ENCODE measurements at places on chromosomes 13 and 19.

DNA sequence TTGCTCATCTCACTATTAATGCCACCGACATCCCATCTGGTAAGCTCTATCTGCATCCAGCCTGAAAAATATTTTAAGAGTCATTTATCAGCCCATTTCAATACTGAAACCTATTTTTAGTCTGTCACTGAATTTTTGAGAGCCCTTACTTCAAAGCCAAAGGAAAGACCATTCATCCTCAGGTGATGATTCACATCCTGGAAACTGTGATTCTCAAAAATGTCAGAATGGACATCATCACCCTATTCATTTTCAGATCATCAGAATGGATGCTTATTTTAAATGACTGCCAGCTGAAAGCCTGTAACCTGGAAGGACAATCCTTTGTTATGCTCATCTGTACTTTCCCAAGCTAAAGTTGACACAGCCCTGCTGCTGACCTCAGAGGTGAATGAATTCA lies 27.0 kb downstream of the TNFSF11 start:
- no peak for DNase-seq

GRCh38 chr19:10454267-10454666 lies 33.9 kb downstream of the PDE4A start:
- no peak for DNase-seq

DNA sequence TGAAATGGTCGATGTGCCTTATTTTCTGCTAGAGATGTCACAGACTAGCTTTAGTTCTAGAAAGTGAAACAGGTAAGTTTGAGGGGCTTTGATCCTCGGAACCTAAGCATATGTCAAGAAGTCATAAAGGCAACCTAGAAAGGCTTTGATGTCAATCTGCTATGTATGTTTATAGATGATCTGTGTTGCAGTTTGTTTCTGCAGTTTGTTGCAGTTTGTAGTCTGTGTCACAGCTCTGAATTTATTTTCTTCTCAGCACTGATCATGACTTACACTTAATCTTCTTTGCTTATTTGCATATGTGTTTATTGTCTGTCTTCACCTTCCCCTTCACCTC lies 5.9 kb downstream of the LSM14A start:
- no peak for DNase-seq

GRCh38 chr19:37251308-37252229 lies 33.6 kb downstream of the ZNF383 start:
- peak; percentile 27 for DNase-seq

DNA sequence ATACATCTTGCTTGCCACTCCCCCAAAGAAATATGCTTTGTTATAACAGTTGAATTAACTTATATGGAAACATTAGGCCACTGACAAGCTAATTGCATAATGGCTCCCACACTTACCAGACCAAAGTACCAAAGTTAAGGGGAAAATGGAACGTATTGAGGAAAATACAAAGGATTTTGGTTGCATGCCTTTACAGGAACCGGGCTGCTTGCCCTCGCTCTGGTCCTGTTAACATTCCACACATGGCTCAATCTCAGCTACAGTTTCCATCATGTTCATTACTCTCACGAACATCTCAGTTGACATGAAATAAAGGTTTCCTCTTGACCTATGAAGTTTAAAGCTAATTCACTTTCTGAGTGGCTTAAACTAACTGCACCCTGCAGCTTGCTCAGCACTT lies 220.7 kb upstream of the RXFP2 start:
- DNase-seq: no peak

- DNase-seq: no peak
Observed at GRCh38 chr19:48613852-48614435, 932 bp downstream of the FAM83E start.

- DNase-seq: no peak
Observed at GRCh38 chr13:46641274-46642081, 88.5 kb downstream of the LRCH1 start.

DNA sequence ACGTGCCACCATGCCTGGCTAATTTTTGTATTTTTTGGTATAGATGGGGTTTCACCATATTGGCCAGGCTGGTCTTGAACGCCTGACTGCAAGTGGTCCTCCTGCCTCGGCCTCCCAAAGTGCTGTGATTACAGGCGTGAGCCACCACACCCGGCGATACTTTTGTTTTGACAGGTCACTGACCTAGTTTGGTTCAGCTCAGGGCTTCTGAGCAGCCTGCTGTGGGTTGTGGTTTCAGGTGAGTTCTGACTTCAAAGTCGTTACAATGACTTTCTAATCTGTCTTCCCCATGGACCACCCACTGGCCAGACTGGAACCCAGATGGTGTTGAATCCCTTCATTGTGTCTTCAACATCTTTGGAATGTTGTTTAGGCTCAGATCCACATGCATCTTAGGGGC lies 73.8 kb downstream of the TRPM4 start:
- DNase-seq: peak; percentile 60

DNA sequence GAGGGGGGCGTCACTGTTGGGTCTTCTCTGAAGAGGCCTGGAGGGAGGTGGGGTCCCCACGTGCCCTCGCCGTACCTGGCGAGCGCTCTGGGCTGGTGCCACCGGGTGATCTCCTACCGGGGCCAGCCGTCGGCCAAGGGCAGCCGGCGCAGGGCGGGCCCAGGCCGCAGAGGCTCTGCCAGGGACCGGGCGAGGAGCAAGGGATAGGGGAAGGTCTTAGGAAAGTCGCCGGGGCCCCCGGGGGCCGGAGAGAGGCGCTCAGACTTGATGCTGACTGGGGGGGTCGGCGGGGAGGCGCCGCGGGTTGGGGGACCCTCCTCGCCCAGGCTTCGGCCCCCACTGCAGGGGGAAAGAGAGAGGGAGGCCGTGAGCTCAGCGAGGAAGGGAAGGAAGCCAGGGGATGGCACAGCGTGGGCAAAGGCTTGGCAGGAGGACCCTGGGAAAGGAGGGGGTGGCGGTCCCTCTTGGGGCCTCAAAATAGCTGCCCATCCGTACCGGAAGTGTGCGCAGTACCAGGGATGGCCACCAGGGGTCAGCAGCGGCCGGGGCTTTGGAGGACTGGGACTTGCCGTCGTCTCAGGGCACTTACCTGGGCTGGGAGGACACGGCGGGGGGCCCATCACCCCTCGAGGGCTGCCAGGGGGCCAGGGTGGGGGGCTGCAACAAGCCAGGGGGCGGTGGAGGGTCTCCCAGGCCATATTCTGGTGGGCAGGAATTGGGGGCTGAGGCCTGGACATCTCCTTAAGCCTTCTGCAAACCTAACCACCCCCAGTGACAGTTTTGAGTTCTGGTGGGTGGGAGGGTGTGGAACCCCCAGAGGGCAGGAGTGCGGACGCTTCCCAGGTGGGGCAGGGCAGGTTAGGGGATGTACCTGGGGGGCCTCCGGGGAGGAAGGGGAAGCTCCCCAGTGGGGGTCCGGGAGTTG lies 7.7 kb upstream of the TMEM161A start:
- peak; percentile 83 for DNase-seq

DNA sequence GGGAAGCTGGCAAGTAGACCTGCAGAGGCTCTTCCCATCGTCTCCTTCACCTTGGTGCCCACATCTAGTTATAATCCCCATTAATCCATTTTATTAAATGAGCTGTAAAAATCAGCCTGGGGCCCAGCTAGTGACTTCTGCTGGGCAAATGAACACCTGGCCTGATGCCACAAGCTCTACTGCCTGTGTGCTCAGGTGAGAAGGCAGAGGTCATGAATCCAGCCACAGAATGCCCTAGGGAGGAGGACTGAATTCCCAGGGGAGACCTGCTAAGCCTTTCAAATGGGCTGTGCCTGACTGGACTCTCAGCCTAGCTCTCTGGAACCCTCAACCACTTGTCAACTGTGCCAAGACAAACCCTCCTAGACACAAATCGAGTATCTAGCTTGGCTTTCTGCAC lies 74.0 kb downstream of the PDS5B start:
- DNase-seq: no peak

GRCh38 chr13:99311748-99312492 lies 4.7 kb upstream of the GPR183 start:
- DNase-seq: no peak

- DNase-seq: no peak
Observed at GRCh38 chr19:11769995-11770394, 3.2 kb downstream of the ZNF441 start.

- DNase-seq: peak; percentile 73
Observed at GRCh38 chr19:14113762-14114414, 3.7 kb downstream of the PRKACA start.

DNA sequence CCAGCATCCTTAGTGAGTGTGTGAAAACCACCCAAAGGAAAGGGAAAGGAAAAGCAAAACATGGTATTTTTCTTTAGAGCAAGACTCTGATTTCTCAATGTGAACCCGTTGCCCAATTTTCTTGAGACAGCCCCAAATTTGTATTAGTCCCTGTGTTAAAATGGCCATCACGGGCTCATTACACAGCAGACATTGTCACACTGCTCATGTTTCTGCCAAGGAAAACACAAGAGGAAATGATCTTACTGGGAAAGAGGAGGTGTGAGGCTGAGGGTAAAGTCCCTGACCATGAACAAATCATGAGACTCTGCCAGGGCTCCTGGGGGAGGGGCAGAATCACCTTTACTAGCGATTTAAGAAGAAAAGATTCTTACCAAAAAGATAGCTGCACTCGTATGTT lies 54.4 kb downstream of the FAM124A start:
- DNase-seq: no peak

DNA sequence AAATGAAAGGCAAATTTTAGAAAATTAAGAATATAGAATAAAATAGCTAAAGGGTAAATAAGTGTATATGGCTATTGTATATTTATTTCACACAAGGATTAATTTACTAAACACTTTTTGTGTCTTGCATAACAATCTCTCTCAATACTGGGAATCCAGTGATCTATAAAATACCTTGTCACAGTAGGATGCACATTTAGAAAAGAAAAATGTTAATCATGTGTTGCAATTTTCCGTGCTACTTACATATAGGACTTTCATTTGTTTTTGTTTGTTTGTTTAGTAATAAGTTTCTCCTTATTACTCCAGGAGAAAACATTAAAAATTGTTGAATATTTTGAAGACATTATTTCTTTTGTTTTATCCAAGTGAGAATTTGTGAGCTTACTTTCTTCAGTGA lies 1533.3 kb downstream of the SLITRK5 start:
- no peak for DNase-seq
